ENCODE measurements at places on chromosomes 13 and 19. TPM values are rescaled to one million over a fixed set of nuclear protein-coding genes. Genes with fewer than 3 reads are reported as not detected.

- no peak overlapping the region for H3K27ac ChIP-seq
- no peaks in the 10 kb centered on the region for H3K36me3 ChIP-seq
- DNase-seq, result no peak
- H3K4me1 ChIP-seq, result no peaks in the 10 kb centered on the region
- H3K27me3 ChIP-seq, result peaks cover 16% of the 10 kb centered on the region
Measured at GRCh38 chr19:15758379-15758778, 20.6 kb downstream of the OR10H3 start.

Gene ZIK1
- total RNA-seq, result 2.9 TPM

DNA sequence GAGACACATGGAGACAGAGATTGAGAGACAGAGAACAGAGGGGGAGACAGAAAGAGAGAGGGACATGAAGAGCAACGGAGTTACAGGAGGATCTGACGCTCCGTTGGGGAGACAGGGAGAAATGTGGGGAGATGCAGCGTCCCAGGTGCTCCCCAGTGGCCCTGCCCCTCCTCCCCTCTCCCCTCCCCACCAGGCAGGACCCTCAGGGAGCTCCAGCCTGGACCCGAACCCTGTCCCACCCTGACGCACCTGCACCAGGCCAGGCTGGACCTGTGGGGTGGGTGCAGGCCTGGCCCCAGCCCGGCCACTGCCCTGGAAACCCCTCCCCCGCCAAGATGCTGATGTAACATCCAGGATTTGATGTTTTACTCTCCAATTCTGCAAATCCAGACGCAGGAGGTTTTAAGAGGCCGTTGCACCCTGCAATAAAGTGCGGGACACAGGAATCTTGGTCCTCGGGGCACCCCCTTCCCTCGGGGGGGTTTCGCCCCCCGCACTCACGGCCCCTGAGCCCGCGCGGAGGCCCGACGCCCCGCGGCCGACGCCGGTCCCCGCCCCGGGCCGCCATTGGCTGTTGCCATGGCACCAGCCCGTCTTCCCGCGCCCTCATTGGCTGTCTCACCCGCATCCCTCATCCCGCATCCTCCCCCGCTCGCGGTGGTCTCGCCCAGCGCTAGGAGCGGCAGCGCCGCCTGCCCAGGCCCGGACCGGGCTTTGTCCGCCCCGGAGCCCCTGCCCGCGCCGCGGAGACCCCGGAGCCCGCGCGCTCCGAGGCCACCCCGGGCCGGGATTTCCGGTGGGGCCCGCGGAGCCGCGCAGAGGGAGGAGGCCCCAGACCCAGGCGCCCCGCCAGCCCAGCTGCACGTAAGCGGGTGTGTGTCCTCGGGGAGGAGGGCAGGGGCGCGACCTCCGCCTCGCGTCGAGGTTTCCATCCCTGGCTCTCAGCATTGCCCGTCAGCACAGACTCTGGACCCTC, at the start of gene APC2:
Gene APC2, plus strand, starts transcription at position 655 of the 976 bp plus-strand sequence. CDS start 2,881 bp downstream, outside the sequence.
- H3K4me1 ChIP-seq, result peaks cover 14% of the 10 kb centered on the region
- peaks cover 96% of the 10 kb centered on the region for H3K27me3 ChIP-seq
- no peak within 1 kb of the TSS for H3K4me3 ChIP-seq
- no peak within 1 kb of the TSS for H3K27ac ChIP-seq

DNA sequence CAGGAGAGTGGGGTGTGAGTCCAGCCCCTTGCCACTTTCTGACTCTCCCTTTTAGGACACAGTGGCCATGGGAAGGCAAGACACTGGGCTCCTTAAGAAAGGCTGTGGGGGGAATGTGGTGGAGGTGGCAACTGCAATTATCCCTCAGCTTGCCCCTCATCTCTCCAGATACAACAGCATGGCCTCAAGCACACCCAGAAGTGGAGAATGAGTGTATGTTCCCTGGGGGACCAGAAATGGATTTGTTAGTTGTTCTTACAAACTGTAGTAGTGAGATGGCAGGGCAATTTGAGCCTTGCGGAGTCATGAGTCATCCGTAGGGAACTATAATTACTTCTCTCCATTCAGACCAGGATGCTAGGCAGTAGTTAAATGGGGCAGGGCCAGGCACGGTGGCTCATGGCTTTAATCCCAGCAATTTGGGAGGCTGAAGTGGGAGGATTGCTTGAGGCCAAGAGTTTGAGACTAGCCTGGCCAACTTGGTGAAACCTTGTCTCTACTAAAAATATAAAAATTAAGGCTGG, 25.6 kb upstream of the CXCL17 start:
- H3K36me3 ChIP-seq, result no peaks in the 10 kb centered on the region
- no peak for DNase-seq
- no peak overlapping the region for H3K27ac ChIP-seq

DNA sequence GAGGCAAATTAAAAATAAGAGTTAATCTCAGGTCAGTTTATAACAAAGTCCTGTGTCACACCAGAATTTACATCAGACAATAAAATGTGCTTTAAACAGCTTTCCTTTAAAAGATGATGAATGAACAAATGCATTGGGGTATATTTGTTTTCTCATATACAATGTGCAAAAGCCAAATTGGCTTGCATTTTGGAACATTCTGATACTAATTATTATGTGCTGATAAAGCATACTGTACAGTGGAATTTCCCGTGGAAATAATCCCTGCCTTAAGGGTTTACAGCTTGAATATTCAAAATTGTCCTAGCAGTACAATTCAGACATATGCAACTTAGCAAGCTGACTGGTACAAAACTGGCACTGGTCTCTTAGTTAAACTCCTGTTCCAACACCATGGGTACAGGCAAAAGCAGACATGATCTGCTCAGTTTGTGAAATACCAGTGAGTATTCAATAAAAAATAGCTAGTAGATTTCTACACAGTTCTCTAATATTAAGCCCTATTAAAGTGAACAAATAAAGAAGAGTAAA, 373.4 kb downstream of the SLITRK1 start:
- H3K4me1 ChIP-seq, result no peaks in the 10 kb centered on the region
- DNase-seq, result no peak
- no peak overlapping the region for H3K4me3 ChIP-seq
- no peak overlapping the region for H3K27ac ChIP-seq
- H3K27me3 ChIP-seq, result no peaks in the 10 kb centered on the region

Gene OR4F17
- total RNA-seq, result not detected

Gene KIR2DL3
- total RNA-seq, result not detected

Gene ZNF177
- total RNA-seq, result 3.3 TPM

DNA sequence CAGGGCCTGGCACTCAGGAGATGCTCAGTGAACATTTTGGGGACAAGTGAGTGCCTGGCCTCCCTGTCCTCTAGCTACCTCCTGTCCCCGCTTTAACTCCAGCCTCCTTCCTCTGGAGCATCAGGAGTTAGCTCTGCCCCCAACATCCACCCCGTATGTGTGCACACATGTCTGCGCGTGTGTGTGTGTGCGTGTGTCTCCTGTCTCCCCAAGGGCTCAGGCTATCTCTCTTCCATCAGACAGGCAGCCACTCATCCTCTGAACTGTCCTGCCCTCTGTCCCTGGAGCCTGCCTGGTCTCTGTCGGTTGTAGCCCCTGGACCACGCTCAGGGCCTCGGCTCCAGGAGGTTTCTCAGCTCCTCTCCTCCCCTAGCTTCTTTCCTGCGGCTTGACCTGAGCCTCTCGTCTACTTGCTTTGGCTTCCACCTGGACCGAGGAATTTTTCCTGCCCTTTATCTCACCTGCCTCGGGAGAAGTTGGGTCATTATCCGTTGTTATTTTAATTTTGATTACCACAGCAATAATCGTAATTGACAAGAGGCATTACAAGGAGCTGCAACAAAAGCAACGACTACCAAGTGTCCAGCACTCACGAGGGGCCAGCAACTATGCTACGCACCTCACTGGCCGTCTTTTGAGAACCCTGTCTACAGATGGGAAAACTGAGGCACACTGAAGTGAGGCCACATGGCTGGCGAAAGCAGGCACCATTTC, 32.0 kb upstream of the ASF1B start:
- peaks cover 18% of the 10 kb centered on the region for H3K4me1 ChIP-seq
- no peaks in the 10 kb centered on the region for H3K27me3 ChIP-seq
- no peak overlapping the region for H3K4me3 ChIP-seq
- DNase-seq, result no peak
- peaks cover 5% of the 10 kb centered on the region for H3K36me3 ChIP-seq

- H3K4me1 ChIP-seq, result no peaks in the 10 kb centered on the region
- no peaks in the 10 kb centered on the region for H3K27me3 ChIP-seq
- H3K4me3 ChIP-seq, result no peak overlapping the region
- H3K27ac ChIP-seq, result no peak overlapping the region
Measured at GRCh38 chr19:57719424-57719823, 8.0 kb downstream of the ZNF671 start.

Gene TTC9B
- not detected for total RNA-seq

DNA sequence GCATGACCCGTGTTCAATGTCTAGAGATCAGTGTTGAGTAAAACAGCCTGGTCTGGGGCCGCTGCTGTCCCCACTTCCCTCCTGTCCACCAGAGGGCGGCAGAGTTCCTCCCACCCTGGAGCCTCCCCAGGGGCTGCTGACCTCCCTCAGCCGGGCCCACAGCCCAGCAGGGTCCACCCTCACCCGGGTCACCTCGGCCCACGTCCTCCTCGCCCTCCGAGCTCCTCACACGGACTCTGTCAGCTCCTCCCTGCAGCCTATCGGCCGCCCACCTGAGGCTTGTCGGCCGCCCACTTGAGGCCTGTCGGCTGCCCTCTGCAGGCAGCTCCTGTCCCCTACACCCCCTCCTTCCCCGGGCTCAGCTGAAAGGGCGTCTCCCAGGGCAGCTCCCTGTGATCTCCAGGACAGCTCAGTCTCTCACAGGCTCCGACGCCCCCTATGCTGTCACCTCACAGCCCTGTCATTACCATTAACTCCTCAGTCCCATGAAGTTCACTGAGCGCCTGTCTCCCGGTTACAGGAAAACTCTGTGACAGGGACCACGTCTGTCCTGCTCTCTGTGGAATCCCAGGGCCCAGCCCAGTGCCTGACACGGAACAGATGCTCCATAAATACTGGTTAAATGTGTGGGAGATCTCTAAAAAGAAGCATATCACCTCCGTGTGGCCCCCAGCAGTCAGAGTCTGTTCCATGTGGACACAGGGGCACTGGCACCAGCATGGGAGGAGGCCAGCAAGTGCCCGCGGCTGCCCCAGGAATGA, 1.5 kb upstream of the CEACAM5 start:
- H3K27me3 ChIP-seq, result peaks cover 15% of the 10 kb centered on the region
- peak overlapping the region; percentile 38 for H3K4me3 ChIP-seq
- no peaks in the 10 kb centered on the region for H3K36me3 ChIP-seq
- peak; percentile 87 for DNase-seq
- no peaks in the 10 kb centered on the region for H3K4me1 ChIP-seq
- no peak overlapping the region for H3K27ac ChIP-seq

Gene LMTK3
- total RNA-seq, result 7.1 TPM

GRCh38 chr13:46721054-46721453, 75.9 kb downstream of the ESD start:
- no peaks in the 10 kb centered on the region for H3K27me3 ChIP-seq
- no peak overlapping the region for H3K4me3 ChIP-seq
- H3K36me3 ChIP-seq, result peaks cover 37% of the 10 kb centered on the region
- DNase-seq, result no peak

Gene HIPK4
- total RNA-seq, result 0.64 TPM

- H3K4me3 ChIP-seq, result no peak overlapping the region
- DNase-seq, result no peak
- peaks cover 11% of the 10 kb centered on the region for H3K4me1 ChIP-seq
- H3K36me3 ChIP-seq, result no peaks in the 10 kb centered on the region
- H3K27me3 ChIP-seq, result no peaks in the 10 kb centered on the region
- no peak overlapping the region for H3K27ac ChIP-seq
Measured at GRCh38 chr13:30802501-30802900, 67.2 kb downstream of the ALOX5AP start.

GRCh38 chr19:19176950-19177349, 6.9 kb upstream of the MEF2B start:
- no peaks in the 10 kb centered on the region for H3K4me1 ChIP-seq
- no peaks in the 10 kb centered on the region for H3K27me3 ChIP-seq
- no peak overlapping the region for H3K4me3 ChIP-seq
- peaks cover 13% of the 10 kb centered on the region for H3K36me3 ChIP-seq
- DNase-seq, result no peak
- H3K27ac ChIP-seq, result no peak overlapping the region

DNA sequence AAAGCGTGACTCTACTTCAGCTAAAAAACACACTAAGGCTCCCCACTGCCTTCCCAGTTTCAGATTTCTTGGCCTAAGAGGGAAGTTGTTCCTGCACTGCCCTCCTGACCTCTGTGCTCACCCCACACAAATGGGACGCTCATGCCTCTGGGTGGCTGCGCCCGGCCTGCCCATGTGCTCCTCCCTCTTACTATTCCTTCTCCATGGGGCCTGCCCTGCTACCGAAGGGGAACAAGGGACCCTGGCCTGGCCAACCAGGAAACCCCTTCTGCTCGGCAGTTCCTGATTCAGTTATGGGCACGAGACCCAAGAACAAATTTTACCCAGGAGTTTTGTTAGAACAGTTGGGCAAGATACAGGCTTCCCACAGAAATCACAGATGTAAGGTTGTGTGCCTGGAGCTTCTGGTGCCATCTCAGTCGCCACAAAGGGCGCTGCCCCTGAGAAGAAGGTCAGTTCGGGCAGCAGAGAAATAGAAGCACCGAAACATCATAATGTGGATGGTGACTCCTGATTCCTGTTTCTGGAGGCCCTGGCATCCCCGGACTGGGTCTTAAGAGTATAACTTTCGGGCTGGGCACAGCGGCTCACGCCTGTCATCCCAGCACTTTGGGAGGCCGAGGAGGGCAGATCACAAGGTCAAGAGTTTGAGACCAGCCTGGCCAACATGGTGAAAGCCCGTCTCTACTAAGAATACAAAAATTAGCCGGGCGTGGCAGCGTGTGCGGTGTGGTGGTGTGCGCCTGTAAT, 5.4 kb upstream of the PLPP2 start:
- H3K4me1 ChIP-seq, result peaks cover 24% of the 10 kb centered on the region
- peaks cover 34% of the 10 kb centered on the region for H3K27me3 ChIP-seq
- H3K4me3 ChIP-seq, result no peak overlapping the region
- no peak overlapping the region for H3K27ac ChIP-seq
- no peaks in the 10 kb centered on the region for H3K36me3 ChIP-seq

DNA sequence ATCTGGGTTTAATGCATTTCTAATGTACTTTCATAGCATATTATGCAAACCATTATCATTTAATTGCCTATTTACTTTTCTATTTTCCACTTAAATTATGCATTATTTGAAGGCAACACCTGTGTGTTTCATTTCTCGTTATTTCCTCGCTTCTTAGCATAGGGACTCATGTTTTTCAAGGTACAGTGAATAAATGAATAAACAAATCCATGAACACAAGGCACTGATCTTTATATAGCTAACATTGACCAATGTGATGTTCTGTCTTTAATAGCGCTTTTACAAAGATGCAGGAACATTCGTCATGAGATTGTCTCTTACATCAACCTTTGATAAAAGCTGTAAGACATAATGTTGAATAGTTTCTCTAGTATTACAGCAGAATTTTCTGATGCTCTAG, 121.2 kb downstream of the B3GLCT start:
- no peak overlapping the region for H3K4me3 ChIP-seq

Gene SHC2
- total RNA-seq, result 37.8 TPM
